ENCODE measurements at places on chromosomes 2 and 18.
A peak's percentile ranks its signal among the peaks of the same experiment; 100 is the strongest.

- DNase-seq, result peak; percentile 84
Observed at GRCh38 chr18:35513181-35513936, 15.6 kb upstream of the INO80C start.

DNA sequence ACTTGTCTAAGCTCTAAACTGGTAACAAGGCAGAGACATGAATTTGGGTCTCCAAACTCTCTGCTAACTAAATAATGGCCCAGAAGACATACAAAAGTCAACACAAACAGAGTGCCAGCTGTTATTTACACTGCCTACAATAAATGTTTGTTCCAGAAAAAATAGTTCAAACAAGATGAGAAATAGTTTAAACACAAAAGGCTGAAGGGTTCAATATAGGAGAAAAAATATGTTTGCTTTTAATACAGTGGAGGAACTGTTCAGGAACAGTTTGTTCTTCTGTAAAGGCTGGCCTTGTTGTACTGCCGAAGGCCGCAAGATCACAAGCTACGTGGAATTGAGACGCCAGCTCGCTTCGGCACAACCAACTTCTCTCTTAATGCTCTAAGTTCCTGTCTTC, 74.6 kb downstream of the AFF3 start:
- DNase-seq, result no peak

DNA sequence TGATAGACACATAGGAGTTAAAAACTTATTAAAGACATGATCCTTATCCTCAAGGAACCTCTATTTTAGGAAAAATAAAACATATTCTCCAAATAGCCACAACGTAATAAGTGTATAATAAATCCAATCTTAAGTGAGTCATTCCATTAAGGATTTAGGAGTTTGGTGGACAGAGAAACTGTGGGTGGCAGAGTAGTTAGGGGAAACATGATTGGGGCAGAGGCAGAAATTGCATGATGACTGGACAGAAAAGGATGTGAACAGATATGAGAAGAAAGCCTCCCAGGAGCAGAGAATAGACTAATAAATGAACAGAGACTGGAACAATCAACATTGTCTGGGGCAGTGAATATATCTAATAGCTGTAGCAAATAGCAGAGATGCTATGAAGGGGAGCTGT, 48.1 kb upstream of the SIGLEC15 start:
- peak; percentile 94 for DNase-seq

DNA sequence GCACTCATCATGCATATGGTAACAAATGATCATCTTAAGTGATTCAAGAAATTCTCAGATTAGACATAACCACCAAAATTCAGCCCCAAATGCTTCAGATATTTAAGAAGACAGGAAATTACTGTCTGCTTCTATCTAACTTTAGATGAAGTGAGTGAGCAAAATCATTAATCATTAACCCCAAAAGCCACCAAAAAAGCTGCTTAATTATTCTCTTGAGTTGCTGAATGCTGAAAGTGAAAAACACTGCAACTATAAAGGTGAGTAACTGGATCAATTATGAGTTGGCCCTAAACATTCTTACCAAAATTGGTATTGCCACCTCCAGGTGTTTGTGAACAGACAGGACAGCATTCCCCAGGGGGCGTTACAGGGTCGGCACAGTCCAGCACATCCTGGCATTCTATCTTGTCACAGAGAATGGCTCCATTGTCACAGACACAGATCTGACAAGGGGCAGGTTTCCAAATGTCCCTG, 69.6 kb downstream of the COL5A2 start:
- peak; percentile 52 for DNase-seq

DNA sequence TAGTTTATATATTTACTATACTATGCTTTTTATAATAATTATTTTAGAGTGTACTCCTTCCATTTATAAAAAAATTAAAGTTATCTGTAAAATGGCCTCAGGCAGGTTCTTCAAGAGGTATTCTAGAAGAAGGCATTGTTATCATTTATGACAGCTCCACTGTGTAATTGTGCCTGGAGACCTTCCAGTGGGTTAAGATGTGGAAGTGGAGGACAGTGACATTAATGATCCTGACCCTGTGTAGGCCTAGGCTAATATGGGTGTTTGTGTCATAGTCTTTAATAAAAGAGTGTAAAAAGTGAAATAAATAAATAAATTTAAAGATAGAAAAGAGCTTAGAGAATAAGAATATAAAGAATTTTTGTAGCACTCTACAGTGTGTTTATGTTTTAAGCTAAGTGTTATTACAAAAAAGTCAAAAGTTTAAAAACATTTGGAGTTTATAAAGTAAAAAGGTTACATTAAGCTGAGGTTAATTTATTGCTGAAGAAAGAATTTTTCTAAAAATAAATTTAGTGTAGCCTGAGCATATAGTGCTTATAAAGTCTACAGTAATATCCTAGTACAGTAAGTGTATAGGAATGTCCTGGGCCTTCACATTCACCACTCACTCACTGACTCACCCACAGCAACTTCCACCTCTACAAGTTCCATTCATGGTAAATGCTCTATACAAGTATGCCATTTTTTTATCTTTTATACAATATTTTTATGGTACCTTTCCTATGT, 190.0 kb upstream of the SESTD1 start:
- DNase-seq, result peak; percentile 95

- no peak for DNase-seq
Observed at GRCh38 chr18:30675072-30675471, 367.5 kb downstream of the DSC3 start.

DNA sequence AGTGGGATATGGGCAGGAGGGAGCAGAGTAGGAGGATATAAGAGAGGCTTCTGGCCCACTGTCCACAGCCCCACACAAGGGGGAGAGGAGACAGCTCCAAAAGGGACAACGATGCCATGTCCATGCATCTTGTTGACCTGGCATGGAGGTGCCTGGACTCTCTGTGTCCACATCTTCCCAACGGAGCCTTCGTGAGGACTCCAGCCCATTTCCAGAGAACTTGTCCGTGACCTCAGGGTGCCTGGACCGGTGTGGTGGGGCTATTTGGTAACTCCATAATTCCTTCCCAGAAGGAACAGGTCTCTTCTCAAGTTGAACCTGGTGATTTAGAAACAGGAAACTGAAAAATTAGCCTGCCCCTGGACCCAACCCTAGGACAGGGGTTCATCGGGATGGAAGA, 133.9 kb downstream of the CYP26B1 start:
- no peak for DNase-seq

GRCh38 chr2:99918389-99918788, 224.0 kb downstream of the AFF3 start:
- DNase-seq, result no peak

DNA sequence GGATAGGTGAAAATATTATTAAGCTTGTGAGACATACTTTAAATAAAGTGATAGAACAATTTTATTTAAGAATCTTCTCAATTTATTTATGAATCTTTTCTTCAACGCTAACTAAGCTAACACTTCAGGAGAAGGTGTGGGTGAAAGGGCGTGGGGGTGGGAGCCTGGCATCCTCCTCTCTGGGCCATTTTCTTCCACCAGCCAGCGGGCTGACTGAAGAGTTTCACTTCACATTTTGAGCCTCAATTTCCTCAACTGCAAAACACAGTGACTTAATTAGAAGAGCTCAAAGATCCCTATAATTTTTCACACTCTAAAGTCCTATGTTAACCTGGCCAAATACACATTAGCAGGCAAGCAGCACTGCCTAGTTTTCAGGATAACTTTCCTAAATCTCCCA, 94.8 kb downstream of the FTCDNL1 start:
- no peak for DNase-seq

GRCh38 chr2:165371356-165371755, 98.1 kb upstream of the CSRNP3 start:
- no peak for DNase-seq

DNA sequence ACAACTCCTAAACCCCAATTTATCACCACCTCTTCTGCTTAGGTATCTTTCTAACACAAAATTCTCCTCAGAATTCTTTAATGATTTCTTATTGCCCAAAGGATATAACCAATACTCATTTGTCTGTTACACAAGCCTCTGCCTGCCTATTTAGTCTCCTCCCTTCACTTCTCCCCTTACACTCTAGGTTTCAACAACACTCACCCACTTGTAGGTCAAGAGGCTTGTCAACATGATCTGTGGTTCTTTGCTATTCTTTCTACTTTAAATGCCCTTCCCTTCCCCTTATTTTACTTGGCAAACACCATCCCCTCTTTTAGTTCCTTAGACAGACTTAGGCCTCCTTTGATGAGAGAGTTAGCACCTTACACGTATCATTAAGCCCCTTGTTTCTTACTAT, 69.0 kb upstream of the C2orf15 start:
- no peak for DNase-seq

GRCh38 chr2:236446521-236446920, 123.1 kb upstream of the ACKR3 start:
- DNase-seq, result no peak

DNA sequence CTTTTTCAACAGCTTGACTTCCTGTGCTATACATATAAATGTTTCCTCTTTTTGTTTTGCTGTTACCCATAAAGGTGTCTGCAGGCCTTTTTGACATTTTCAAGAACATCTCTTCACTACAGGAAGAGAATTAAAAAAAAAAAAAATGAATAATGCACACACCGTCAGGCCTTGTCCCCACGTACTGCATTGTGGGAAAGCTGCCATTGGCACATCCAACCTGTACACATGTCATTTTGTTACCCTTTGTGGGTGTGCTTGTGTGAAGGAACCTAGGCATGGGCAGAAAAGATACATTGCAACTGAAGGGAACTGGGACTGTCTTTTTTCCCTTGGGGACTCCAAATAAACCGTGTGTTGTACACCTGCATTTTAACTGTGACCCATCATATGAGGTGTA, 16.8 kb upstream of the TMEM37 start:
- DNase-seq, result no peak

DNA sequence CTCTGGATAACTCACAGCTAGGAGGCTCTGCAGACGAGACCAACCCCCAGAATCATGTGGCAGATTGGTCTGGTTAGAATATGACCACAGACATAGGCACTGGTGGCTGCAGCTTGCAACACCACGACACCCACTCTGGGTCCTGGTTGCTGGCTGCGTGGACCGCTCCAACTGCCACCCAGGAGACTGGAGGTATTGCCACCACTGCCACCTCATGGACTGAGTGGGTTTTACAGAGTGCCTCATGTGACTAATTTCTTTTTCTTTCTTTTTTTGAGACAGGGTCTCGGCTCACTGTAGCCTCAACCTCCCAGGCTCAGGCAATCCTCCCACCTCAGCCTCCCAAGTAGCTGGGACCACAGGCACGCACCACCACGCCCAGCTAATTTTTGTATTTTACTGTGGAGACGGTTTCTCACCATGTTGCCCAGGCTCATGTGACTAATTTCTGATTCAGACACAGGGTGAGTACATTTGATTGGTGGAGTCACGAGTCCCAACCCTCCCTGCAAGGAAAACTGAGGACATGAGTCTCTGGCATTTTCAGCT, 29.9 kb upstream of the NT5DC4 start:
- peak; percentile 17 for DNase-seq

DNA sequence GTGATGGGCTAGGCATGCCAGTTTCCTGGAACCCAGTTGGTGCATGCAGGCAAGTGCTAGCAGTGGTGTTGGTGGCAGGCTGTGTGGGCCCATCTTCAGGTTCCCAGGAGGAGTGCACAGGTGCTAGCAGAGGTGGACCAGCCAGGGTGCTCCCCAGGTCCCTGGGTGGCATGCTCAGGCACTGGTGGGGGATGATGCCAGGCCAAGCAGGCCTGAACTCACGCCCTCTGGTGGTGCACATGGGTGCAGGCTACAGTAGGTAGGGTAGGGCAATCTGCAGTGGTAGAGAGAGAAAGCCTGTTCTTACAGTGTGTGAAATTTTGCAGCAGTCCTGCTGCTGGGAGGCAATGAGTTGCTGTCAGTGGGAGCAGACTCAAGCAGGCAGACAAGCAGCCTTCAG, 1651.8 kb downstream of the DPP10 start:
- DNase-seq, result no peak

GRCh38 chr18:35116784-35117318, 75.6 kb downstream of the MAPRE2 start:
- no peak for DNase-seq

GRCh38 chr2:96702098-96702785, 37.6 kb downstream of the LMAN2L start:
- DNase-seq, result no peak

- DNase-seq, result no peak
Observed at GRCh38 chr2:151904021-151904420, 75.8 kb upstream of the ARL5A start.

- DNase-seq, result peak; percentile 85
Observed at GRCh38 chr2:33212151-33212550, 264.3 kb upstream of the RASGRP3 start.

DNA sequence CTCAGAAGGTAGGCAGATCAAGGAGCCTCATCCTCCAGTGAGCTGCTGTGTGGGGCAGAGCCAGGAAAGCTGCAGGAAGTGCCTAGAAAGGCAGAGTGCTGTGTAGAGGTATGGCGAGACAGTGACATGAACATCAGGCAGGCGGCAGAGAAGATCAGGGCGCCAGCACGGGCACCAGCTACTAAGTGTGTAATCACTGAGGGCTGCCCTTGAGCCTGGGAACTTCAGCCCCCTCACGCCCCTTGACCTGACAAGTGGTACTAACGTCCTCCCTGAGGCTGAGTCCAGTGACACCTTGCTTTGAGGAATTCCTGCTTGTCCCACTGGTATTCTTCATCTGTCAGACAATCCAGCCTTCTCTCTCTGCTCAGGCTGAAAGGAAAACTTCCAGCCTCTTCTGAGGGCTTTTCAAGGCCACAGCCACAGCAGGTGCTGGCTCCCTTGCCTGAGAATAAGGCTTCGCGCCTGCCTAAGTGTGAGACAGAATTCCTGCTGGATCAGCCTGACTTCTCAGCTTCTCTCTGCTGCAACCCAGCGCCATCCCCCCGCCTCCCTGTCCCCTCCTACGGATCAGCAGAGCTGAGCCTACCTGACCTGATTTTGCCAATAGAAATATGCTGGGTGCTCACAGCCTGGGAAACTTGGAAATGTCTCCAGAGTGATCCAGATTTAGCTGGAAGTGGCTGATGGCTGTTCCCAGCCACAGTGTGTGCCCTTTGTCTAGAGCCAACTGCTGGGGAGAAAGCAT, 148.0 kb downstream of the SMAD7 start:
- no peak for DNase-seq

DNA sequence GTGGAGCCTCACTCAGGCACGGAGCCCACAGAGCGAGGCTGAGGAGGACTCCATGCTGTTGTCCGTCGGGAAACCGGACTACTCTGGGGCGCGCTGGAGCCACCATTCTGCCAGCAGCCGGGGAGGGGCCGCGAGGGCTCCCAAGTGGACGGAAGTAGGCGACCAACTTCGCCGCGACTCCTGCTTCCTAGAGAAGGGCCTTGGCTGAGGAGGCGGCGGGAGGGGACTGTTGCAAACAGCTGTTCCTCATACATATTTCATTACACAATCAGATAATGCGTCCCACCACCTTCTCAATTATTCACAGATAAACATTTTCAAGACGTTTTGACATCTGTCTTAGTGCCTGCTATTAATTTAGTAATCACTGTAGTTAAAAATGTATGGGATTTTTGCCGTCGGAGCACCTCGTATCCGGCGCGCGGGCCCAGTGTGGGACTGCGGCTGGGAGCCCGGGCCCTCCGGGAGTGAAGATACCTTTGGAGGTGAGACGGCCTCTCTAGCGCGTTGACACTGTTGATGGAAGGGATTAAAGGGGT, 11.7 kb upstream of the SIX3 start:
- no peak for DNase-seq

- DNase-seq, result no peak
Observed at GRCh38 chr2:28944535-28945248, 36.4 kb upstream of the TOGARAM2 start.
